Fibroblast of upper back skin (primary cell): ENCODE measurements at places on chromosomes 6 and 20.

- no peak for DNase-seq
Measured at GRCh38 chr6:161105408-161105807, 113.8 kb downstream of the MAP3K4 start.

GRCh38 chr20:23360531-23360930 lies 1.5 kb upstream of the GZF1 start:
- no peak for DNase-seq

- no peak for DNase-seq
Measured at GRCh38 chr20:458776-459175, 3.6 kb downstream of the TBC1D20 start.

DNA sequence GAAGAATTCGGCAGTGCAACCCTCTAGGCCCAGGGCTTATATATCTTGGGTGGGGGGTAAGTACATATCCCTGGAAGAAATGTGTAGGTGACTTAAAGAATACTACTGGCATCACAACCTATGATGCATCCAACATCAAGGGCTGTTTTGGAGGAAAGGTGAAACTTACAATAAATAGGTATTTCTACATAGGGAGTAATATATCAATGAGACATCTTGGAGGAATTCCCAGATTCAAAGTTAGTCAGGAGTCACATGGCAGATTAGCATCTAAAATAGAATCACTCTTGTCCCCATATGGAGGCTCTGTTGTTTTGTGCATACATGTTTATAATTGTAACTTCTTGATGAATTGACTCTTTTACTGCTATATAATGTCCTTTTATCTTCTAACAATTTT lies 375.5 kb downstream of the PAX1 start:
- peak; percentile 80 for DNase-seq

DNA sequence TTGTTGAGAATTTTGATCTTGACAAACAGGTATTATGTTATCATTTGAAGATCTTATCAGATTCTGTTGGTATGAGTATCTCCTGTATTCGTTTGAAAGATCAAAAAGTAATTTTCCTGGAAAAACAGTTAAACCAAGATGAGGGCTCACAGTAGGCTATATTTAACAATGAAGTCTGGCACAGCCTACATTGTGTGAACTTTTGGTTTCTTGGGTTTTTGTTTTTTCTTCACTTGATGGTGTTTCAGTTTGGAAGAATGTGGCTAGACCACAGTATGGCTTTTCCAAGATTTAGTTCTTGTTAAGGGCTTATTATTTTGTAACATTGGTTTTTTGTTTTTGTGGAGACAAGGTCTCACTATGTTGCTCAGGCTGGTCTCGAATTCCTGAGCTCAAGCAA lies 306.4 kb downstream of the CDKAL1 start:
- DNase-seq: peak; percentile 69

DNA sequence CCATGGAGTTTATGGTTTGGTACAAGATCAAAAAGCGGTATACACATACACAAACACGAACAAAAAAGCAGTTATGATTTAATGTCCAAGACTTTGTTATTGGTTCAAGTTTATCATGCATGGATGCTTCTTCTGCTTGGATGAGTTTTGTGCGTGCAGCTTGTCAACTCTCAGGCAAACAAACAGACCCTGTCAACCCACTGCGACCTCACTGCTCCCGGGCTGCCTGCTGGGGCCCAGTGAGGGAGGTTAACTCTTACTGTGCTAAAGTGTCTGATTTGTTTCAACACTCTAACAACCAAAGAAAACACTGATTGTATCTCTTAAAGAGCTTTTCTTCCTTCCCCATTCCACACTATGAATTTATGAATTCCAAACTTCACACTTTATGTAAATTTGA lies 26.8 kb upstream of the DDR1 start:
- DNase-seq: no peak

GRCh38 chr6:84448331-84448730 lies 220.9 kb upstream of the CEP162 start:
- DNase-seq: no peak

DNA sequence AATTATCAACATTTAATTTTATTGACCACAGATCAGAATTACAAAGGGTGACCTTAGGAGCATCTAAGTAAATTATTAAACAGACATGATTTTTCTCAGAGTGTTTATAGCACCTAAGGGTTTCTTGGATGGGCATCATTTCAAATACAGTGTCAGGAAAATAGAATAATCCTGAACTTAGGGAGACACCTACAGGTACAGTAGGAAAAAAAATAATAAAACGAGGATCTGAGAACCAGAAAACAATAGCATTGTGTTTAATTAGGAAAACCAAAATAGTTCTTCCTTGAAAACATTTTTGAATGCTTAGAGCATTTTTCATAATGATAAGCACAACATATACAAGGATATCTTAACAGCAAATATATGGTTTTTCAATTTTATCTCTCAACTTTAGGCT lies 39.2 kb downstream of the MMUT start:
- DNase-seq: peak; percentile 12

GRCh38 chr6:150312844-150313584 lies 55.8 kb upstream of the IYD start:
- no peak for DNase-seq
